ENCODE measurements at places on chromosomes 4 and X.

DNA sequence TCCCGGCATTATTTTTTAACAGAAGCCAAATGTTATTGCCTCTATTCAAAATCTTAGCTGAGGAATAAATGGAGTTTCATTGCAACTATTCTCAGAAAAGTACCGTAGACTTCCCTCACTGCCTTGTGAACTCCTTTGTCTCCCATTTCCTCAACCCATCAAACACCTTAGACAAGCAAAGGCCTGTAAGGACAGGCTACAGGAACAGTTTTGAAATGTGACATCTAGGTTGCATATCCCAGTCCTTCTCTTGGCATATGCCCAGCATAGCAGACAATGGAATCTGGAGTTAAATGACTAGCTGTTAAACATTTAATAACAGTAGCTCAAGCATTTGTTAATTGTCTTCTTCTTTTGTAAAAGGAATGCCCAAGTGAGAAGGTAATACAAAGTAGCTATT is 1371.7 kb downstream of the STIM2 start:
- no peak for DNase-seq

- DNase-seq: no peak
These were observed 539.8 kb upstream of the SLIT2 start for GRCh38 chr4:19711871-19712270.

DNA sequence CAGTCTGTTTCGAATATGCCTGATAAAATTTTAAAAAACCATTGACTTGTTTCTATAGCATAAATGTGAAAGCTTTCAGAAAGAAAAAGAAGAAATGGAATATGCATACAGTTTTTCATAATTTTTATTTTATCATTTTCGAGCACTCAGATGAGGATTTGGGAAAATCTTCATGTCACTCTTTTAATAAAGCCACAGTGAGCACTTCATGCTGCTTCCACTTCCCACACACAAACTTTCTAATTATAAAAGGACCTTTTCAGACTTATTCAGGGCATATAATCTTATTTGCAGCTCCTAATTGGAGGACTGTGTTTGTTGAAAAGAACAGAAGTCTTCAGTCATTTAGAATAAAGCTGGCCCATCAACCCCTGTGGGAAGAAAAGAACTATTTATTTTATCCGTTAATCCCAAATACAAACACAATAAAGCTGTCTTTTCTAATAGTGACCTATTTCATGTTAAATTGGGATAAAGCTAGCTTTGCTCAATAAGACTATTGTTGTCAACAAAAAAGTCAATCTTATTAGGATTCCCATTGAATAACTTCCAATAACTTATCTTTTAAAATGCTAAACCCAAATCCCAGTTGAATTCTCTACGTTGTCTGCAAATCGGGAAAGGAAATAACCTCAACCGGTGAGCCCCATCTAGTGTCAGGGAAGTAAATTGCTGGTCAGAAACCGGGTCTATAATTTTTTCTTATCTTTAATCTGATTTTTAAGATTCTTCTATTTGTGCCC is 211.5 kb downstream of the PDGFRA start:
- no peak for DNase-seq

GRCh38 chr4:134422776-134423175 is 221.2 kb upstream of the PABPC4L start:
- DNase-seq: no peak

DNA sequence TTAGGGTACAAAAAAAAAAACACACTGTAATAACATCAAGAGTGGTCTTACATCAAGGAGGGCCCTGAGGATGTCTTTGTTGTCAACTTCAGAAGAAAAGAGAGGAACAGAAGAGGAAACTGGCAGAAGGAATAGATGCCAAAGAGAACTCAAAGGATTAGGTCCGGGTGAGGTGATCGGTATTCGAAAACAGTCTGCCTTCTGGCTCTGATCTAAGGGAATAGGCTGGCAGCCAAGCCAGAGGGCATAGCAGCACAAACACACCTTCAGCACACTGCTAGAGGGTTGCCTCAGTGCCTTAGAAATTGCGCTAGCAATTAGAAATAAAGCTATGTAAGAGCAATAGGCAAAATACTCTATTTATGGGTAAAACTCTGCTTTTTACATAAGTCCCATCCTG is 91.4 kb upstream of the TTC29 start:
- no peak for DNase-seq

DNA sequence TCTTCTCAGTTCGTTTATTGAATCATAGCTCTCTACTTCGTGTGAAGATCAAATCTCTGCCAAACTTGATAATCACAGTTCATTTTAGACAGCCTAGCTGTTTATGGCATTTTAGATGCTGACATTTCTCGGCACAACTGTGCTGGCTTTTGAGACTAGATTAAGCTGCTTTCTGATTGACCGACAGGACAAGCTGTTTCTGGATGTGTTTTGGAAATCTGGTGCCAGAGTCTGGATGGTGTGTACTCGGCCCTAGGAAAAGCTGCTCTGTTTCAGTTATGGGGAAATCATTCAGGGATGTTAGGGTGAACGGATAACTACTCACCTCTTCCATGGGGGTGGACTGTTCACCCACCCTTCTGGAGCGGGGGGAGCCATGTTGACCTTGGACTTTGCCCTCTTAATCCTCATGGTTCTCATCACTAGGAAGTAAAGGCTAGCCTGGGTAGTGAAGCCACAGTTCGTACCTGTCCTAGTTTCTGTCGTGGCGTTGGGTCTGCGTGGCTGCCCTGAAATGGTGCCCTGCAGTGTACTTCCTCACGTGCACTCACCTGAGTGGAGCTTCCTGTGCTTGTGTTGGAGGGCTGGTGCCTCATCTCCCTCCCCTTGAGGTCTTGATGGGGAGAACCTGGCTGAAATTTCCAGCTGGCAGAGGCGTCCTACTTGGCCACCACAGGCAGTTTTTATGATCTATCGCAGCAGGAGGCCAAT is 13.7 kb upstream of the WDR1 start:
- no peak for DNase-seq

DNA sequence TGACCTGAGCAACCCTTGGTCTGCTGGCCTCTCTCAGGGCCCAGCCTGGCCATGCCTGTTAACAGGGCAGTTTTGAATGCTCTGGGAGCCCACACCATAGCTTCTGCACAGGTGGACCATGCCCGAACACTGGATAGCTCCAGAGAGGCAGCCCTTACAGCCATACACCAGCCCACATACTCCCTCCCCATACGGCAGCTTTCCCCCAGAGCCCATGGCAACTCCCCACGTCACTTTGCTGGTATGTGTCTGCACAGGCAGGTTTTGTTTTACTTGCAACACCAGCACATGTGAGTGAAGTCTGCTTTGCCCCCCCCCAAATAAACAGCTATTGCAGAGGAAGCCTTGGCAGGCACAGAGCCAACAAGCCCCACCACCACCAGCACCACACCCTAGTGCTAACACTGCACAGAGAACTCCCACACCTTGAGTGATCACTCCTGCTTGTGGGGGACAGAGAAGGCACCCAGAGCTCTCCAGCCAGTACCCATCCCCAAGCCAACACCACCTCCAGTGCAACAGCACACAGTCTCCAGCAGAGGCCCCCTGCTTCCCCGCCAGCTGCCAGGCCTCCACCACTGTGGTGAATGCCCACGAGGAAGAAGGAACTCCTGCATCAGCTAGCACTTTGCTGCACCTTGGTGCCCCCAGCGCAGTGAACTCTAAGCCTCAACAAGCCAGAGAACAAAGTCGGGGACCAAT is 87.3 kb downstream of the STPG2 start:
- no peak for DNase-seq

DNA sequence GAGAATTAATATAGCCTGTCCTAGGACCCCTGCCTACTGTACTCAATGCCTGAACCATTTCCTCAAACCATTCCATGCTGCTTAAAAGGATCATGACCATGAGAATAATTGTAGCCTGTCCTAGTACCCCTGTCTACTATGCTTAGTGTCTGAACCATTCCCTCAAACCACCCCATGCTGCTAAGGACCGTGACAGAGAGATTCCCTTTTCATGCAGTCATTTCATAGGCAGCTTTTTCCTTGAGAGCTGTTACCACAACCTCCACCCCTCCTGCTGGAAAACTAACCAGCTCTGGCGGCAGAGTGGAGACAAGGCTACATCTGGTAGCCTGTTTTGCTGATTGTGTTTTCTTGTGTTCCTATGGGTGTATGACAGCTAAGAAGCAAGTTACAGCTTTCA is 174.9 kb upstream of the SMARCAD1 start:
- DNase-seq: no peak

DNA sequence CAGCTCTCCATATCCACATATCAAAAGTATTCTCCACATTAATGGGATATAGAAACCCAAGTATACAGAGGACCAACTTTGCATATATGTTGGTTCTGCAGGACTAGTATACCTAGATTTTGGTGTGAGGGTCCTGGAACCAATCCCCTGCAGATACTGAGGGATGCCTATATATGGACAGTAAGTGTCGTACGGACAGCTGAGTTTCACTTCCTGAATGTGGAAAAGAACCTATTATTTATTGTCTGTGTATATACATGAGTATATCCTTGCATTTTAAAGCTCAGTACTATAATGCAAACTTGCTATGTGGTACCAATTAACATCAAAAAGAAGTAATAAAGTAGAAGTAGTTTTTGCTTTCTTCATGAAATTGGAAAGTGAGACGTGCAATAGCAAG is 101.9 kb downstream of the FBXW7 start:
- DNase-seq: no peak

DNA sequence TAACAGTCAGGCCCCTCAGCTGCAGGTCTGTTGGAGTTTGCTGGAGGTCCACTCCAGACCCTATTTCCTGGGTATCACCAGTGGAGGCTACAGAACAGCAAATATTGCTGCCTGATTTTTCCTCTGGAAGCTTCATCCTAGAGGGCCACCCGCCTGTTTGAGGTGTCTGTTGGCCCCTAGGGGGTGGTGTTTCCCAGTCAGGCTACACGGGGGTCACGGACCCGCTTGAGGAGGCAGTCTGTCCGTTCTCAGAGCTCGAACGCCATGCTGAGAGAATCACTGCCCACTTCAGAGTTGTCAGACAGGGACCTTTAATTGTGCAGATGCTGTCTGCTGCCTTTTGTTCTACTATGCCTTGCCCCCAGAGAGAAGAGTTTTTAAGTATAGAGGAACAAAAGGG is 160.8 kb downstream of the DKK2 start:
- DNase-seq: no peak

All from stimulated activated CD8-positive, alpha-beta memory T cell treated with anti-CD3 and anti-CD28 coated beads, Interleukin-15, amount 100 ng/mL, for 1 hour (primary cell).